Smooth muscle cell of the umbilical artery (primary cell): ENCODE measurements at places on chromosomes 16 and 17. TPM values are rescaled to one million over a fixed set of nuclear protein-coding genes. Genes with fewer than 3 reads are reported as not detected.

The ADCY7 gene
- total RNA-seq, result 77.2 and 135 TPM in 2 replicates

The PKMYT1 gene
- total RNA-seq, result 0.59 and 4.2 TPM in 2 replicates

The SUPT6H gene
- 50.8 and 79.7 TPM in 2 replicates for total RNA-seq

The PTX4 gene
- not detected in 2 replicates for total RNA-seq

The PRPF8 gene
- 93.8 and 171 TPM in 2 replicates for total RNA-seq

The SPATA32 gene
- not detected in 2 replicates for total RNA-seq

The TEKT3 gene
- total RNA-seq, result not detected in 2 replicates
